ENCODE measurements at places on chromosomes 6 and 20.

GRCh38 chr6:14083751-14084150 is 33.8 kb upstream of the CD83 start:
- DNase-seq, result no peak

DNA sequence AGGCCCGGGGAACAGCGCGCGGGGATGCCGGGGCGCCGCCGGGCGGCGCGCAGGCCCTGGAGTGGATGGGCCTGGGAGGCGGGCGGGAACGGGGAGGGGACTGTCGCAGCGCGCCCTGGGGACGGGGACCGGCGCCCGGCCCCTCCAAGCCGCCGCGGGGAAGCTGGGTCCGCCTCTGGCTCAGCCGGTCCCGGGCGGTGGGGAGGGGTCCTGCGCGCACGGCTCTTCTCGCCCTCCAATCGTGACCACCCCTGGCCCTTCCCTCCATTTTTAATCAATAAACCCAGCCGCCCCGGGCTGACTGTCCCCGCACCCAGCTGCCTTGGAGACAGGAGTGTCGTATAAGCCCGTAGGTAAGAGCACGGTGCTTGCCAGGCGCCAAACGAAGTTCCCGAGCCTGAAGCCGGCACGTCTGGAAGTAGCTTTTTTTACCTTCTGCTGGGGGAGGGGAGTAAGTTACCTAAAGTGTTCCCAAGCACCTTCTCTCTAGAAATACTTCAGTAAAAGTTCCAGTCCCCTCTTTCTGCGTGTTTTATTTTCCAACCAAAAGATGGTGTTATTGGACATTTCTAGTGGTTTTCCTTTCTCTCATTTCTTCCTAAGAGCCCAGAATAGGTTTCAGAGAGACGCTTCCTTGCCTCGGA is 780 bp upstream of the TAF4 start:
- DNase-seq, result no peak

GRCh38 chr6:108966855-108967755 is 118.9 kb downstream of the ARMC2 start:
- peak; percentile 34 for DNase-seq

- DNase-seq, result no peak
Observed at GRCh38 chr20:5024103-5024502, 22.8 kb upstream of the SLC23A2 start.

GRCh38 chr20:31587545-31588389 is 17.3 kb upstream of the ID1 start:
- DNase-seq, result no peak

DNA sequence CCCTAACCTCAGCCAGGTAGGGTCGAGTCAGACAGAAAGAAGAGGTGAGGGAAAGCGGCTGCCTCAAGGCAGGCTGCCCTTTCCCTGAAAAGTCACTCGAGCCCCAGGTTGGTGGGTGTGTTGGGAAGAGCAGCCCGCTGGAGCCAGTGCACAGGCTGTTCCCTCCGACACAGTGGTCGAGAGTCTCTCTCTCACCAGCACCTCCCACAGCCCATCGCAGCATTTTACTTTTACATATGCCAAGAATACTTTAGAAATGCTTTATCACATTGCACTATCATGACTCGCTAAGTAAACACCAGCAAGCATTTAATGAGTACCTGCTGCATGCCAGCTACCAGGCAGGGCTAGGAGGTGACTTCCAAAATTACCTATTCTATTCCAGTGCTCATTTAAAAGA is 1.7 kb downstream of the PRPH2 start:
- no peak for DNase-seq

DNA sequence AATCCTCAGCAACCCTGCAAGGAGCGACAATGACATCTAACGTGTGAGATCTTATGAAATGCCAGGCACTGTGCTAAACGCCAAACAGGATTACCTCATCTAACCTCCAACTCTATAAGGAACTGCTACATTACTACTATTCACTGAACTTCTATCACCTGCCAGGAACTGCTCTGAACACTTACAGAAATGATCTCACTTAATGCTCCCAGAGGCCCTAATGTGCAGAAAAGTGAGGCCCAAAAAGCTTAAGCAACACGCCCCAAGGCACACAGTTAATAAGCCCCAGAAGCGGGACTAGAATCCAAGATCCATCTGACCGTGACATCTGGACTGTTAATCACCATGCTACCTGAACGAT is 28.5 kb downstream of the TRAM2 start:
- no peak for DNase-seq

DNA sequence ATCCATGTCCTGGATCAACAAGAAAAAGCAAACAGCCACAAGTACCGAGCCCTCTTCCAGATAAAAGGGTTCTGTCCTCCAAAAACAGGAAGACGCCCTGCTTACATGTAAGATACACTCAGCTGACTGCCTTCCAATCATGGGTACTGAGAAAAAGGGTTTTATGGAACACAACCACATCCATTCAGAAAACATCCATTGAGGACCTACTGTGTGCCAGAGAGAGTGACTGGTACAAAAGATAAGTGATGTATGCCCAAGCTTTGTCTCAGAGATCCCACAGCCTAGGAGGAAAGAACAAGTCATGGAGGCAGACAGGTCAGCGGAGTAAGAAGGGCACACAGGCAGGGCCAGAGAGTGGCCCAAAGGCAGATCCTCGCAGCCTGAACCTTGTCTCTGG is 94.8 kb upstream of the SSTR4 start:
- no peak for DNase-seq

GRCh38 chr20:11246251-11246775 is 572.5 kb upstream of the JAG1 start:
- no peak for DNase-seq

DNA sequence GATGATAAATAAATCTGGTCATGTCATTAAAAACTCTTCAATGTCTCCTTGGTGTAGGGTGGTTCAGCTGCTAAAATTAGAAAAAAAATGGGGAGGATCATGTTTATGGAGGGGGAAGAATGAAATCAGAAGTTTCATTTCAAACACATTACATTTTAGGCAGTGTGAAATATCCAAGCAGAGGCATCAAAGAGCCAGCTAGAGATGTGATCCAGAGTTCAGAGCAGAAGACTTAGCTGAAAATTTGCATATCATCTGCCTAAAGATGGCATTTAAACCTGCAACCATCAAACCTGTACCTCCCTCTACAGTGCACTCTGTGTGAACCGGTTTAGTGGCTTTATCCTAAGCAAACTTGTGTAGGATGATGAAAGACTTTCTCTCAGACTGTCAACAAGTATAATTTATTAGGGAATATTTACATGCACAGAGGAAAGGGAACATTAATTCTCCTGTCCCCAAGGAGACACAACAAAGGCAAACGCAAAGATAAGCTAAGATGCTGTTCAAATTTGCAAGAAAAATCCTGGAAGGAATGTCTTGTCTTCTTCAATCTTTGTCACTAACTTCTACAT is 84.8 kb upstream of the PLEKHG1 start:
- DNase-seq, result no peak

DNA sequence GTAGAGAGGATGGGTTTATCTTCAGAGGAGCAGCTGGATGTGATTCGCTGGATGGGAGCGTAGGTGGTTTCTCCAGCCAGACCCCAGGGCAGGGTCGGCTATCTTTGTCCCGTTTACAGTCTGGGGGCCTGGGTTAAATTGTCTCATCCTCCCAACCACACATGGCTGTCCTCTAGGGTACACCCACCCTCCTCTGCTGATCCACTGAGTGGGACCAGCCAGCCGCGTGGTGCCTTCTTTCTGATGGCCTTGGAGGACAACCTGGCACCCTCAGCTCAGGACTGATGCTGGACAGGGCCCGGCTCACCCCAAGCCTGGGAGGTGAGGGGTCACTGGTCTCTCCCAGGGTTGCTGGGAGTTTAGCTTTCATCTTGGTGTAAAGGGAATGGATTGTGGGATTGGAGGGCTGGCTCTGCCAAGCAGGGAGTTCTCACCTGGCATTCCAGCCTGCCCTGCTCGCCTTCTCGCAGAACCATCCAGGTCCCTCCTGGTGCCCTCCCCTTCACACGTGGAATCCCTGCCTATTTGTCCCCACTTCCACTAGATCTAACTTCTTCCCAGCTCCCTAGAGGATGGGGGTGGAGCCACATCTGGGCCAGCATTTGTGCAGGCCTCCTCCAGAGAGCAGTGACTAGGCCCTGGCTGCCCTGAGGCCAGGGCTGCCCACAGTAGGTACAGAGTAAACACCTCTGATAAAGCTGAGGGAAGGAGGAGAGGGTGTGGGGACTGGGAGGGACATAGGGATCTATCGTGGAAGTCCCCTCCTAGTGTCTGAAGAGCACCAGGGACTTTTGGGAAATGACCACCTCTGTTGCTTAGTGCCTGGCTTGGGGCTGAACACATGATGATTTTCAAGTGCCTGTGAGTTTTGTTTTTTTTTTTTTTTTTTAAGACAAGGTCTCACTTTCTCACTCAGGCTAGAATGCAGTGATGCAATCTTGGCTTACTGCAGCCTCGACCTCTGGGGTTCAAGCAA is 1.6 kb downstream of the ITPR3 start:
- DNase-seq, result no peak

DNA sequence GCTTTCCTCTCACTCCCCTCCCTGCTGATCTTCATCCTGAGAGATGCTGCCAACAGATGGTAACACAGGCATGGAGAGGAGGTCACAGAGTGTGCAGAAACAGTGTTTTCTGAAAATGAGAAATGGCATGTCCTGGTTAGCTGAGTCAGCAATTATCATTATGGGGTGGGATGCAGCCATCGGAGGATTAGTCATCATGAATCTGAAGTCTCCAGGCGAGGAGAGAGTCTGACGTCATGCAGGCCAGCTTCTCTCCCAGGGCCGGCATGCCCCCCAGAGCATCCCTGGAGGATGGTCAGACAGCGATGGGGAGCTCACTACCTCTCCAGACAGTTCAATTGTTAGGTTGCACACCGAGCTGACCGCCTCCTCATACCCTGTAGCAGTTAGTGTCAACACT is 4.7 kb upstream of the GTSF1L start:
- DNase-seq, result peak; percentile 66

- DNase-seq, result peak; percentile 7
Observed at GRCh38 chr6:136685540-136686108, 106.7 kb downstream of the MAP3K5 start.

GRCh38 chr6:74408844-74409243 is 712.8 kb downstream of the CD109 start:
- DNase-seq, result no peak

Measured in T1000 (cell line).